Effector CD4-positive, alpha-beta T cell (primary cell): ENCODE measurements at places on chromosomes 3 and 15.

DNA sequence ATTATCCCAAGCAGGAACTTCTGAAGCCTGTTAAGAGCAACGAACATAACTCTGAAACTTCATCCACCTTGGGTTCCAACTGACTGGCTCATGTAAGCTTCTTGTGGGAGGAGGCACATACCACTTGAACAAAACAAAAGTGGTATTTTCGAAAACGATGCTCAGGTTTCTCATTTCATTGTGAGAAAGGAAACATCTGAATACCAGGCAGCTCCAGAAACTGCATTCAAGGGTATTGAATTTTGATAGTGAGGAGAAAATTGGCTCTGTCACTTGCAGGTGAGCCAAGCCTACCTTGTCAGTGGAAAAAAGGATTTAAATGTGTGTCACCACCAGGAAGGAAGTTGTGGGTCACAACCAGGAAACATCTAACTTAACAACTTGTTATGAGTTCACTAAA lies 218.1 kb upstream of the SATB1 start:
- DNase-seq, result no peak

- no peak for DNase-seq
Observed at GRCh38 chr3:64489361-64490044, 198.3 kb downstream of the ADAMTS9 start.

DNA sequence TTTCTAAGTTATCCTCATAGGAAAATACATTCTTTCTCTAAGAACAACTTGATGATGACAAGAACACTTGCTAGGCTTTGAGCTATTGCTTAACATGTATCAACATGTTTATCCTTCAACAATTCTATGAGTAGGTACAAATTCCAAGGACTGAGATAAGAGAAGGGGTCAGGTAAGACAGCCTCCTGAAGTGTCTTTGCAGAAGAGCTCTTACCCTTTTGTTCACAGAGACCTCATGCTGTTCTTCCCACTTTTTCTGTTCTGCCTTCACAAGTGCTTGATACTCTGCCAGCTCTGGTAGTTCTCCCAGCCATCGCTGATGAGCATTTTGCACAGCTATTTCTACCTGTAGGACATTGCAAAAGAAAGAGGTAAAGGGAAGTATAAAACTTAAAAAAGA lies 50.9 kb downstream of the CEP152 start:
- DNase-seq, result no peak

DNA sequence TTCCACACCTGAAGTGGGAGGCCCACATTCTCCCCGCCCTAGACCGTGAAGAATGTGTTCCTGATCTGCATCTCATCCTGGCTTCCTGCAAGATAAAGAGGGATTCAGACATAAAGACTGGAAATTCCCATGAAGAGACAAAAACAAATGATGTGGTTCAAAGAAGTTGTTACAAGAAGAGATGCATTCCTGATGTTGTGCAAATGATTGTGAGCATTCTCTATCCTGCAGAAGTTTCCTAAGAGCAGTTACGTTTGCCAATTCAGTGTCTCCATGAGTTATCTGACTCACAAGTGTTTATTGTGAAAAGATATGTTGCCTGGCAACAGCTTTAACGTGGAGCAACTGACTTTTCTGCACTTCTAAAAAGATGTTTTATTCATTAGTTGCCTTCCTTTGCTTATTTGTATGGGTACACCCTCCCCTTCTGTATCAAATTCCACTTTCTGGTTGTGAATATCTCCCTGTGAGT lies 107.8 kb downstream of the ZIC4 start:
- no peak for DNase-seq

DNA sequence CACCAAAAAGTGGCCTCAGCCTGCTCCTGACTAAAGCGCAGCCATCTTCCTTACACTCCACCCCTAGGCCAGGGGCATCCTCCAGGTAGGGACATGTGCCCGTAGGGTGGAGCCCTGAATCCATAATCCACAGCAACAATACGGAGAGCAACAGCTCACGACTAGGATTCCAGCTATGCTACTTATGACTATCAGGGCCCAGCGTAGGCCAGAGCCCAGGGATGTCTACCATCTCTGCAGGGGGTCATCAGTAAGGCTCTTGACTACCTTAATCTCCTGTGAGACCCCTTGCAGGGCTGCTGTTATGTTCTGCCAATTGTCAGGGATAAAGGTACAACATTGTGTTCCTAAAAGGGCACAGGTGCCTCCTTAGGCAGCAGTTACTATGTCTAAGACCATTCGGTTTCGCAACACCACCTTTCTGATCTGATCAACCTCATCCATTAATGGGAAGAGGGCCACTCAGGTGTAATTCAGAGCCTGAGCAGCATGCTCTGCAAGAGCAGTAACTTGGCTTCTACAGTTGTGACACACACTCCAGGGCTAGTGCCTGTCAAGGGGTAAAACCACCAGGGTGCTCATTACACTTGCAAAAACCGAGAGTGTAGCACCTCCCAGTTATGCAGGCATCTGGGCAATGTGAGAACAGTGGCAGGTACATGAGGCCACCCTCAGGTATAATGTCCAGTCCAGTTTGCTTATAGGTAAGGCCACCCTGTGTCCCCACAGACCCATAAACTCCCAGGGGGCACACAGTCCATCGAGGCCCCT lies 11.0 kb downstream of the CCRL2 start:
- no peak for DNase-seq

DNA sequence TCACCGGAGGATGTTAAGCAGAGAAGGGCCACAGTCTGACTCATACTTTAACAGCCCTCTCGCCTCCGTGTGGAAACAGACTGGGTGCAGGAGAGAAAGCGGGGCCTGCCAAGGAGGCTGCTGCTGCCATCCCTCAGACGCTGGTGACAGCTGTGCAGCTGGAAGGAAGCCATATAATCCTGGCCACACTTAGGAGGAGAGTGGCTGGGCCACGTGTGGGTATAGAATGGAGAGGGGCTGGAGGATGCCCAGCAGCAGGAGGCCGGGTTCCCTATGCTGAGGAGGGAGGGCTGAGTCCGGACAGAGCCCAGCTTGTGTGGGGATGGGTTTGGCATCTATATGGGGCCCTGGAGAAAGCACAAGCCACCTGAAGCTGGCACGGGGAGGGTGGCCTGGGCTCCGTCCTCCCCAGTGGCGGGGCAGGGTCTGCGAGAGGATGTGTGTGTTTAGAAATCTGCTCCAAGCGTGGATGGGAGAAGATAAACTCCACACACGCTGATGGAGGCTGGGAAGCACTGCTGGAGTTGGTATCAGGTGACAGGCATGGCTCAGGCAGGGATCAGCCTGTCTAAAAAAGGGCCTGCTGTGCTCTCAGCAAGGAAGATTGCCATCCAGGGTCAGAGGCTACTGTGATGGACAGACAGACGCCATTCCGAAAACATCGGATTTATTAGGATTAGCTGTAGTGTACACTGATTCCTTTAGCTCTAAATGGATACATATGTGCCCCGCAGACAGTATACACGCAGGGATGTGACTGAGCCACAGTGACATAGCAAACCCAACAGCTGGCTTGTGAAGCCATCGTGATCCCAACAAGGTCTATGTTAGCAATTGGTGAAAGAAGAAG lies 15.9 kb downstream of the ABTB1 start:
- no peak for DNase-seq
